Stimulated activated CD8-positive, alpha-beta memory T cell treated with anti-CD3 and anti-CD28 coated beads, Interleukin-4, amount 100 ng/mL, for 1 hour (primary cell): ENCODE measurements at places on chromosomes 11 and 22.

- no peak for DNase-seq
Observed at GRCh38 chr11:114257621-114258558, 38.3 kb upstream of the NNMT start.

- DNase-seq = no peak
Observed at GRCh38 chr11:110323786-110324185, 27.4 kb upstream of the RDX start.

DNA sequence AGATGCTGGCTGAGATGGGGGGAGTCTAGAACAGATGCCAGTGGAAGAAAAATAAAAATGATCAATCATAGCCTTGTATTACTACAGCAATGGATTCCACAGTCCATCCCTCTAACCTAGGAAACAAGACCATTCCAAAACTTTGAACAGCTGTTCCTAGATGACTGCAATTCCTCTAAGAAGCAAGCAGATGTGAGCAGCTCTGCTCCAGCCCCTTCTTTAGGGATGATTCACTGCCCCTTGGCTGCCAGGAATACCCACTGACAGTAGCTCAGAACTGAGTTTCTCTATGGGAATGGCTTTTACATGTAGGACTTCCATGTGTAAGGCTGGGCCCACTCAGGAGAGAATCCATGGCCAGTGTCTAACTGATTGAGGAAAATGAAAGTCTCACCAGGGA, 943.9 kb downstream of the OPCML start:
- no peak for DNase-seq

DNA sequence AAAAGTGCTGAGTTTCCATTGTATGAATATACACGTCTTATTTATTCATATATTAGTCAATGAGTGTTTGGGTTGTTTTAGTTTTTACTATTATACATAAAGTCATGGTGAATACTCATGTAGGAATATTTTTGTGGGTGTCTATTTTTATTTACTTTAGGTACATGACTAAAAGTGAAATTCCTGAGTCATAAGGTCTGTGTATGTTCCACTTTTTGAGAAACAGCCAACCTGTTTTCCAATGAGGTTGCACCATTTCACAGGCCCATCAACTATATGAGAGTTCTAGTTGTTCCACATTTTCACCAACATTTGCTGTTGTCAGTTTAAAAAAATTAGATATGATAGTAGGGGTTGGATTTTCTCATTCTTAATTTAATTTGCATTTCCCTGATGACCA, 6.6 kb upstream of the OR6X1 start:
- no peak for DNase-seq

DNA sequence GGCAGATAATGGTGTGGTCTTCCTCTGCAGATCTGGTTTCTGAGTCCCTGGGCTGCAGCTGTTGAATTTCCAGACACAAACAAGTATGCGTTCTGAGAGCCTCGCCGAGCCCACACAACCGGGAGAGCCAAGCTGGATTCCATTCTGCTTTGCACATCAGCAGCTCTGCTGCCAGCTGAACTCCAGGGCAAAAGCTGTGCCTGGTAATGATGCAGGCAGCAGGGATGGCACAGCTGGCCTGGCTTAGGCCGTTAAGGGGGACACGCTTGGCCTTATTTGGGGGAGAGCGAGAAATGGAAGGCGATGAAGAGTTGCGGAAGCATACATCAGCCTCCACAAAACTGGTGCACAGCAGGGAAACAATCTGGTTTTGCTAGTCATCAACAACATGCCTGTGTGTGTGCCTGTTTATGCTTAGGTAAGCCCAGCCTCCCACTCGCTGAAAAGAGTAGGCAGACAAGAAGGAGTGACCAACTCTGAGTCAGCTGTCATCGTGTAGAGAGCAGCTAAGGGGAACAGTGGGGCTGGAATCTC, 25.1 kb downstream of the ADAMTS8 start:
- no peak for DNase-seq

GRCh38 chr11:76740772-76741171, 42.4 kb upstream of the TSKU start:
- no peak for DNase-seq

DNA sequence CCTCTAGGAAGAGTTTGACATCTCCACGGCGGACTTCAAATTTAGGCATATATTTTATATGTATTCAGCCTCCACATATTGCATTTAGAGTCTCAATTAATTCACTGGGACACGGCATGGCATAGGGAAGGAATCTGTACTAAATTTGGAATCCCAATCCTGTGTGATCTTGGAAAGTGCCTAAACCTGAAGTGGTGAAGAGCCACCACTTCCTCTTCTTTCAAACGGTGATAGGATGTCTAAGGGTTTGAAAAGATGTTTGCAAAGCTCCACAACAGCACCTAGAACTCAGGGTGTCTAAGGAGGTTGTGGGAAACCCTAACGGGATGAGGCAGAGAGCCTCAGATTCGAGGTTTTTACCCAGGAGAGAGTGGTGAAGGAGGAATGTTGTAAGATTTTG, 1.0 kb upstream of the L3MBTL2 start:
- no peak for DNase-seq

DNA sequence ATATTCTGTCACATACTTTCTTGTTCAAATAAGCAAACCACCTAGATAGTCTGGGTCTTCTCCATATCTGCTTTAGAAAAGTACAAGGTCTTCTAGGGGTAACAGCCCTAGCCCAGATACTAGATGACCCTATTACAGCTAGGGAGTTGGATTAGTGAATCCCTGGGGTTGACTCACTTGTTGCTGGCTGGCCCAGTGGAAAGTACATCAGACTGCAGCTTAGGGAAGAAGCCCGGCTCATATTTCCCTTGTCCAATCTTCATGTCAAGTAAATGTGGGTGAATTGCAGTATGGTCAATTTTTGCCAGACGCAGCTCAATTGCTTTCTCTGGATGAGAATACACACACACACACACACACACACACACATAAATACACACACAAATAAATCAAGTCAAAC, 79.1 kb upstream of the SCUBE2 start:
- no peak for DNase-seq
